ENCODE measurements at places on chromosomes 3 and 15. TPM values are rescaled to one million over a fixed set of nuclear protein-coding genes. Genes with fewer than 3 reads are reported as not detected.

DNA sequence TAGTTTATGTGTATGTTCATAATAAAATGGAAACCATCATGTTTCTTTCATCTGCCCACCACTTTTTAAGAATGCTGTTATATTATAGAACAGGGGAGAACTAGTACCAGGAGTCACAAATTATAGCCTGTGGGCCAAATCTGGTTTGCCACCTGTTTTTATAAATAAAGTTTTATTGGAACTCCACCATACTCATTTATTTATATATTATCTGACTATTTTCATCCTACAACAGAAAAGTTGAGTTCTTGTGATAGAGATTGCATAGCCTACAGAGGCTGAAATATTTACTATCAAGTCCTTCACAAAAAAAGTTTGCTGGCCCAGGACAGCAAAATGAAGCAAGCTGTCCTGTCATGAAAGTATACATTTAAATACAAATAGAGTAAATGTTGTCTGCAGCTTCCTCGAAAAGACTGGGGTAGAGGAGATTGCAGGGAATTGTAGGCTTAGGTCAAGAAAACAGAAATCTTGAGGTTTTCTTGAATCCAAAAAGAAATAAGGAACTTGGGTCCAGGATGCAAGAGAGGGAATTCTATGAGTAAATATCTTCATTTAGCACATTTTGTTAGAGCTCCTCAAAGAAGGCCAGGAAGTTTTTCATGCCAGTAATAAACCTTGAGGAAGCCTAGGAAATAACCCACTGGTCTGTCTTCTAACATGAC lies 41.1 kb downstream of the FILIP1L start:
- no peak for DNase-seq
- no peaks in the 10 kb centered on the region for H3K36me3 ChIP-seq
- H3K4me1 ChIP-seq, result peaks cover 56% of the 10 kb centered on the region
- H3K4me3 ChIP-seq, result peak overlapping the region; percentile 78
- H3K27ac ChIP-seq, result peak overlapping the region; percentile 52
- H3K27me3 ChIP-seq, result no peaks in the 10 kb centered on the region

- no peak for DNase-seq
- no peaks in the 10 kb centered on the region for H3K36me3 ChIP-seq
- H3K27me3 ChIP-seq, result no peaks in the 10 kb centered on the region
- H3K27ac ChIP-seq, result no peak overlapping the region
These were observed 37.9 kb downstream of the RAB6B start for GRCh38 chr3:133857767-133858166.

- DNase-seq, result no peak
- no peaks in the 10 kb centered on the region for H3K27me3 ChIP-seq
- H3K36me3 ChIP-seq, result no peaks in the 10 kb centered on the region
- H3K4me3 ChIP-seq, result no peak overlapping the region
- no peak overlapping the region for H3K27ac ChIP-seq
These were observed 12.1 kb downstream of the FMN1 start for GRCh38 chr15:33182278-33182905.

DNA sequence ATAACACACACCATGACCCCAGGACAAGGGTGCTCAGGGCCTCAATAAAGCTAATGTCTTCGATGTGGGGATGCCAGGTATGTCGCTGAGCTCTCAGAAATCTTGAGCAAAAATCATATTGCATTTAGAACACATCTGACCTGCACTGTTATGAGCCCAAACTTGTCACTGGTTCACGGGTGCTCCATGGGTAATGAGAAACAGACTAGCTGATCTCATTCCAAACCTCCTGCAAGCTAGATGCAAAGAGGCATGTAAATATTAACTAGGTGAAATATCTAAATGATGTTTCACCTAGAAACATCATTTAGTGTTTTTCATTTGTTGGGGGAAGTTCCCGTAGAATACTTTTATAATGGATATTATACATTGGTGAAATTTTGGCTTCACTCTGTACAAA lies 549.4 kb downstream of the OCA2 start:
- no peaks in the 10 kb centered on the region for H3K27me3 ChIP-seq
- DNase-seq, result no peak
- H3K4me3 ChIP-seq, result no peak overlapping the region

Gene TNFAIP8L3
- total RNA-seq, result not detected

GRCh38 chr3:192577271-192577670 lies 150.1 kb downstream of the FGF12 start:
- no peak overlapping the region for H3K27ac ChIP-seq
- H3K36me3 ChIP-seq, result no peaks in the 10 kb centered on the region
- no peak overlapping the region for H3K4me3 ChIP-seq
- peaks cover 3% of the 10 kb centered on the region for H3K27me3 ChIP-seq
- no peaks in the 10 kb centered on the region for H3K4me1 ChIP-seq

Gene AGBL1
- not detected for total RNA-seq

- no peaks in the 10 kb centered on the region for H3K36me3 ChIP-seq
- peaks cover 11% of the 10 kb centered on the region for H3K4me1 ChIP-seq
- H3K27ac ChIP-seq, result no peak overlapping the region
- H3K27me3 ChIP-seq, result peaks cover 14% of the 10 kb centered on the region
- H3K4me3 ChIP-seq, result no peak overlapping the region
- DNase-seq, result no peak
These were observed 27.2 kb downstream of the CYFIP1 start for GRCh38 chr15:22952796-22953579.

DNA sequence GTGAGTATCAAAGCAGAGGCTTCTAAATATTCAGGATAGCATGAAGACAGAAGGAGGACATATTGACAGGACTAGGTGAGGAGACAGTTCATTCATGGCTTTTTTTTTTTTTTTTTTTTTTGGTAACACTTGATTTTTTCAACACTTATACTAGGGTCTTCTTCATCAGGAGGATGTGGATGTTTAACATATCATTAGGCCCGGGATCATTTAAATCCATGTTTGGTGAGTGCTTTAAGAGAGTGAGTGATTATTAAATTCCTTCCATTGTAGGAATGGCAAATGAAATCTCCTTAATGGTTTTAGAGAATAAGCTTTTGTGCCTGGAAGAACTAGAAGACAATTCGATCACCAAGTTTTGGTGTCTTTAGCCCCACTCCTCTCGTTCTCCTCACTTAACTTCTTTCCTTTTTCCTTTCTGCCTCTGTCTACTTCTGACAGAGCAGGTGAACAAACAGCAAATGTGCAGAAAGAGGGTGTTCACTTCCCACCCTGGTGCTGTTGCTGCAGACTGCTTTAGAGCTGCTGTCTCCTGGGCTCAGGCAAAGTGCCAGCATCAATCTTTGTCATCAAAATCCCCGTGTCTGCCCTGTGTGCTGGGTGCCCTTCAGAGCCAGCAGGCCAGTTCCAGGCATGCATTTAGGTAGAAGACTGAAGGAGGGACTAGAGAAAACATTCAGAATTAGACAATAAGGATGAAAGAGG lies 35.6 kb upstream of the RAB11A start:
- H3K36me3 ChIP-seq, result no peaks in the 10 kb centered on the region
- H3K27me3 ChIP-seq, result no peaks in the 10 kb centered on the region
- H3K27ac ChIP-seq, result peak overlapping the region; percentile 97
- H3K4me1 ChIP-seq, result peaks cover 47% of the 10 kb centered on the region

DNA sequence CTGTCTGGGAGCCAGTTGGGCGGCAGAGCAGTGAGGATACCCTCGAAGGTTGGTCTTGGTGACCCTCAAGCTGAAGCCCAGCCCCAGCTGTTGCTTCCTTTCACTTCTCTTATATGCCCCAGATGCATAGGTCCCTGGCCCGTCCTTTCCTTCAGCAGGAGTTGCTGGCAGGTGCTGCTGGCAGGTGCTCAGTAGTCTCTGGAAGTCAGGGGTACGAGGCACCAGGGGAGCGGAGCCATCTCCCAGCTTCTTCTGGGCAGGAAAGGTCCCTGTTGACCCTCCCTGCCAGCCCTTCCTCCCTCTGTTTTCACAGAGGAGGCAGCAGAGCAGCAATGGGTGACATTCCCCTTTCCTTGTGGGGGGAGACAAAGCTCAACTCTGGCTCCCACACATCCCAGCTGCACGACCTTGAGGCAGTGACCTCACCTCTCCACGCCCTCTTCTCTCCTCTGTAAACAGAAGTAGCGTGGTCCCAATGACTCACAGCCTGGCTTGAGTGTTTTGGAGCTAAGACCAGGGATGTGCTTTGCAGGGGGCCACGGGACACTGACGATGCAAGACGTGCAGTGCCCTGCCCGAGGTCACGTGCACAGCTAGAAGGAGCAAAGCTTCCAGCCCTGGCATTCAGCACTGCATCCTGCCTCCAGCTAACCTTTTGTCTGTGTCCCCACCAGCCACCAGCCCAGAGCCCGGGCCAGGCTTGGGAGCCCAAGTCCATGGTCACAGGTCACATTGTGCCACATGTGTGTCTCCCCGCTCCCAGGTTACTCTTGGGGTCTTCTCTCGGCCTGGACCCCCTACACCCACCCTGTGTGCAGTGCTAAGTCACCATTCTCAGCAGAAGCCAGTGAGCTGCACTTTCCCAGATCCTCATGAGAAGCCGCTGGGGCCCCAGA lies 49.7 kb downstream of the SLC6A6 start:
- DNase-seq, result no peak
- peaks cover 54% of the 10 kb centered on the region for H3K36me3 ChIP-seq
- no peak overlapping the region for H3K27ac ChIP-seq
- H3K4me3 ChIP-seq, result no peak overlapping the region
- no peaks in the 10 kb centered on the region for H3K27me3 ChIP-seq
- H3K4me1 ChIP-seq, result peaks cover 6% of the 10 kb centered on the region

DNA sequence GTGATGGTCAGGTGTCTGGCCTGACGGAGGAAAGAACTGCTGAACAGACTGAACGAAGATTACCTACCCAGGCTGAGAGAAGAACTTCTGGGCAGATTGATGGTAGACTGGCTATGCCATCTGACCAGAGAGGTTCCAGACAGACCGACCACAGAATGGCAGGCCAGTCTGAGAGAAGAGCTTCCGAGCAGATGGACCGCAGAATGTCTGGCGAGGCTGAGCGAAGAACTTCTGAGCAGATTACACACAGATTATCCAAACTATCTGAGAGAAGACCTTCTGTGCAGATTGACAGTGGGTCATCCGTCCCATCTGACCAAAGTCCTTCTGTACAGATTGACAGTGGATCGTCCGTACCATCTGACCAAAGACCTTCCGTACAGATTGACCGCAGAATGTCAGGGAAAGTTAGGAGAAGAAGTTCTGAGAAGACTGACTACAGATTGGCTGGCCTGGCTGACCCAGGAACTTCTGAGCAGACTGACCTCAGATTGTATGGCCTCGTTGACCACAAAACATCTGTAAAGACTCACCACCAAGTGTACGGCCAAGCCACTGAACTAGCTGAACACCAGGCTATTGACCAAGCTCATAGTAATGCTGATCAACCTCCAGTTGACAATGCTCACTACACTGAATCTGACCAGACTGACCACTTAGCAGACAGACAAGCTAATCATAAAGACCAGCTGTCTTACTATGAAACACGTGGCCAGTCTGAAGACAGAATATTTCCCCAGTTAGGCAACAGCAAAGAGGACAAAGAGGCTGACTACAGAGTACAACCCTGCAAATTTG lies 812 bp downstream of the TEX55 start:
- no peak overlapping the region for H3K27ac ChIP-seq
- no peaks in the 10 kb centered on the region for H3K27me3 ChIP-seq
- H3K36me3 ChIP-seq, result no peaks in the 10 kb centered on the region
- no peak for DNase-seq
